ENCODE measurements at places on chromosomes 5 and 9.
A peak's percentile ranks its signal among the peaks of the same experiment; 100 is the strongest.

- no peak for DNase-seq
Measured at GRCh38 chr5:137609127-137609526, 110.0 kb upstream of the SPOCK1 start.

DNA sequence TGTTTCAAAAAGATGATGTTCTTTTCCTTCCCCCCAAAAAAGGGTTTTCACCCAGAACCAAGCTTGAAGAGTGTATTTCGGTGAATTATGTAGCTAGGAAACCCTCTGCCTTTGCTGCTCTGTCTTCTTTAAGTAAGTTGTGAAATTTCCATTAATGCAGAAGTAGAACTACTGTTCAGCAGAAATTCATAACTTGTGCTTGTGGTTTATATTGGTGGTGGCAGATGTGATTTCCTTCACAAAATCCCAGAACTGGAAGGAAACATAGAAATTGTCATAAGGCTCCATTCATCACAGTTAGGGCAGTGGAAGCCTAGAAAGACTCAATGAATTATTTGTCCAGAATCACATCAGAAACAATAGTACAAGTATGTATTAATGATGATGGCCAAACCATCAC, 42.1 kb upstream of the DAB2 start:
- no peak for DNase-seq

DNA sequence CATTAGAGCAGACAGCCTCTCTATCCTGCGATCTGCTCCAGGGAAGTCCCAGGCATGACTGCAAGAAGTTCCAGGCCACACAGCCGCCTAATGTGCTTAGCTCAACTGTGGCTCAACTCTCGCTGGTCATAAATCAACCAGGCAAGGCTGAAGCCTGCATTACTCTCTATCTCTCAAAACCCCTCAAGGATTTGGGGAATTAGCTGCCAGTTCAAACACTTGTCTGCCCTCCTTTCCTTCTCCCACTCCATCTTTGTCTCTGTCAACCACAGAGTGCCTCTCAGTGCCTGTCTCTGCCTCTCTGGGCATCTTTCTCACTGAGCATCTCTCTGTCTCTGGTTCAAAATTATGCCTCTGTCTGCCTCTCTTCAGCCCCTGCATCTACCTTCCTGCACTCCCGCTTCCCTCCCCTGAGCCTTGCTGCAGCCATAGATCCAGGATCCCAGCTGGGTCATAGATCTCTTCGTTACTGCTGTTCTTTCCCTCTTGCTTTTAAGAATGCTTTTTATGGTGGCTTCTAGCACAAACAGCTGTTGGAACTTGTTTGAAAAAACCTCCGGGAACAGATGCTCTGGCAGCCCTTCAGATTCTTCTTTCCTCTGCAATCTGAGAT, 27.9 kb upstream of the GALNT10 start:
- DNase-seq = no peak

DNA sequence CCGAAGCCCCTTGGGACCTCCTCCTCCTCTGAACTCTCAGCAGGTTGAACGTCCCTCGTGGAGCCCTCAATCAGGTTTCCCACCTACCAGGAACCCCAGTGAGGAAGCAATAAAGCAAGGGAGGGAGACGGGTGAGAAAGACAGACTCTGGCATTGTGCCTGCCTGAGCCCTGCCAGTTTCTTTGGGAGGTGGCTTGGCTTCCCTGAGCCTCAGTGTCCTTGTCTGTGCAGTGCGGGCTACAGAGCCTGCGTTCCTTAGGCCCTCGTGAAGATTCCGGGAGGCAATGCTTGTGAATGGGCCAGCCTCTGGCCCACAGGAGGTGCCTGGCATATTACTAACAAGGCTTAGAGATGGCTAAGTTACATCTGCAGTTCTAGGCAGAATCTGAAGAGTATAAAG, 11.9 kb downstream of the GTF3C5 start:
- no peak for DNase-seq

- DNase-seq = no peak
Measured at GRCh38 chr5:332843-333242, 11.3 kb downstream of the AHRR start.

- DNase-seq = no peak
Measured at GRCh38 chr9:92719028-92719647, 45.5 kb downstream of the BICD2 start.

GRCh38 chr5:6804766-6805501, 91.7 kb downstream of the TENT4A start:
- no peak for DNase-seq

GRCh38 chr9:111891910-111892499, 4.6 kb upstream of the UGCG start:
- DNase-seq = no peak

- no peak for DNase-seq
Measured at GRCh38 chr9:12670006-12670405, 23.2 kb upstream of the TYRP1 start.

DNA sequence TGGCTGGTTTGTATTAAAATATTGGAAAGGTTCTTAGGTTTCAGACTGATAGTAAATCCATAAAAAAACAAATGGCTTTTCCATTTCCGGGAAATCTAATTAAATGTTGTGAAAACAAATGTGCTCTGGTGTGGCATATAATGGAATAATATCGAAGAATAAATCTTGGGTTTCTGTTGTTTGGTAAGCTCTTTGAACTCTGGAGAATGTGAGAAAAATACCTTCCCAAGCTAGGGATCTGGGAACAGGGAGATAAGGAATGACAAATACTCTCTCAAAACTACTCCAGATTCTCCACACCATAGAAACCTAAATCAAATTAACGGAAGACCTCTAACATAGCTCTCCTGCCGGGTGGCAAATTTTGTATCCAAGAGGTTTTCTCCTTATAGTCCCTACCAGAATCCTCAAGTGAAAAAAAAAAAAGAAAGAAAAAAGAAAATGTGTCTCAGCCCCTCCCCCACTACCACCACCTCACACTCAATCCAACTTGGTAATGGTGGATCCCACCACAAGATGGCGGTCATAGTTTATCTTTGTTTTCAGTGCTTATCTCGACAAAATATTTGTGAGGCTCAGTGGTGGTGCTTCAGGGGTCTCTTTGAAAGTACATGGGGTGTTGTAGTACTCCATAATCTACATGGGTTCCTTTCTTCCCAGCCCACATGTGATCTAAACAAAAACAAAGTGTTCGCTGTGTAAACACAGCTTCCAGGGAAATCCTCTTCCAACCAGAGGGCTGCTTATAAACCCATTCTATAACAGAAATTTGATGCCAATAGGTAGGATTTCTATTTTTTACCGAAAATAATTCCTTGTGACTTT, 54.5 kb upstream of the FST start:
- DNase-seq = no peak

DNA sequence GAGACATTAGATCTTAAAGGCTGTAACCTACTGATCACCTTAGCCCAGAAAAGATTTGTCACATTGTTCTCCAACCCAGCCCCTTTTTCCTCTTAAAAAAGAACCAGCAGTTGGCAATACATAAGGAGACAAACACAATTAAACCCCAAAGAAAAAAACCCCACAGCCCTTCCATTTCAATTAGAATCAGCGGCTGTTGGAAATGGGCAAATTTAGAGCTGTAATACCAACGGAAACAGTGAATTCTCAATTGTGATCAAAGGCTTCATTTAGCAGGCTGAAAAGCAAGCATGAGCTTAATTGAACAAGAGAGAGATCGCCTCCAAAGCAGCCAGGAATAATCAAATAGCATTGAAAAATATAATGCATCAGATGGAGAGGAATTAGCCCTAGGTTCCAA, 153.6 kb downstream of the FAM114A2 start:
- no peak for DNase-seq

DNA sequence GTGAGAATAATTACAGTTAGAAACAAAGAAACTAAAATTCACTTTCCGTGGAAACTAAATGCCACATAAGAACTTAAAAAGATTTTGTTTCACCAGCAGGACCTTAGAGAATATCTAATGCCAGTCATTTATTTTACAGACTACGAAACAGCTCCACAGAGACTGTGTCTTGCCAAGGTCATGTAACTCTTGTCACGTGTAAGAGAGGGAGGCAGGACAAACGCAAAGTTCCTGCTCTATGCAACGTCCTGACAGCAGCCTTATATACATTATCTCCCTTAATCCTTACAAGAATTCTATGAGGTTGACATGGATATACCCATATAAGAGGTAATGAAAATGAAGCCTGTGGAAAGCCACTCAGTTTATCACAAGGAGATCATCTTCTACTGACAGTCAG, 39.4 kb downstream of the CTNNAL1 start:
- no peak for DNase-seq

DNA sequence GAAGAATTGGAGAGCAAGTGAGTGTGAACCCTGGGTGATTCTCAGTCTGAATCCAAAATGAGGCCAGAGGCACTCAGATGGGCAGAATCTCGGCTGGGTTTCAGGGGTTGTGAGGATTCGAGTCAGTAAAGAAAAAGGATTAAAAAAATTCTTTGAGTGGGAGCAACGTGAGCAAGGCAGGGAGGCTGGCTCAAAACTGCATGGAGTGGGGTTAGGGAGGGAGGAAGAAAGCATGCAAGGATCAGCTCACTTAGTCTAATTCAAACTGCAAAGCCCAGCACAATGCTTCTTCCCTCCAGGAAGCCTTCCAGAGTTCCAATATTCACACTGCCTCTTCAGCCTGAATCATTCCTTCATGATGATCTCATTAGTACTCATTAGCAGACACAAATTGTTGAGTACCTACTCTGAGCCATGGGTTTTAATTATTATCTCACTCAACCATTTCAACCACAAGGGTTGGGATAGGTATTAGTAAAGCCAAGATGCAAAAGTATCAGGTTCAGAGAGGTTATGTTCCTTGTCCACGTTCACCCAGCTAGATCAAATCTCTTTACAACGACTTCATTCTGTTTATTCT, 95.8 kb downstream of the BRINP1 start:
- no peak for DNase-seq

DNA sequence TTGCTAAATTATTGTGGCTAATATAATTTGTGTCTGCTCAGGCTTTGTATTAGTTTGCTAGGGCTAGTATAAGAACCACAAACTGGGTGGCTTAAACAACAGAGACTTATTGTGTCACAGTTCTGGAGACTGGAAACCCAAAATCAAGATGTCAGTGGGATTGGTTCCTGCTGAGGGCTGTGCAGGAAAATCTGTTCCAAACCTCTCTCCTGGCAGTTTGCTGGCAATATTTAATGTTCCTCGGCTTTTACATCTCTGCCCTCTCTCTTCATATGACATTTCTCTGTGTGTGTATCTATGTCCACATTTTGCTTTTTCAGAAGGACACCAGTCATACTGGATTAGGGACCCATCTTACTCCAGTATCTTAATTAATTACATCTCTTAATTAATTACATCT, 498.8 kb upstream of the CD180 start:
- DNase-seq = no peak

GRCh38 chr9:882416-882924, 41.0 kb downstream of the DMRT1 start:
- no peak for DNase-seq

- DNase-seq = no peak
Measured at GRCh38 chr5:116459301-116459700, 115.3 kb downstream of the SEMA6A start.

- peak; percentile 20 for DNase-seq
Measured at GRCh38 chr9:124450241-124450924, at the start of gene ADGRD2. Gene ADGRD2, plus strand, starts transcription at chr9:124450451. Its CDS starts 1,216 bp downstream, at chr9:124451667.

DNA sequence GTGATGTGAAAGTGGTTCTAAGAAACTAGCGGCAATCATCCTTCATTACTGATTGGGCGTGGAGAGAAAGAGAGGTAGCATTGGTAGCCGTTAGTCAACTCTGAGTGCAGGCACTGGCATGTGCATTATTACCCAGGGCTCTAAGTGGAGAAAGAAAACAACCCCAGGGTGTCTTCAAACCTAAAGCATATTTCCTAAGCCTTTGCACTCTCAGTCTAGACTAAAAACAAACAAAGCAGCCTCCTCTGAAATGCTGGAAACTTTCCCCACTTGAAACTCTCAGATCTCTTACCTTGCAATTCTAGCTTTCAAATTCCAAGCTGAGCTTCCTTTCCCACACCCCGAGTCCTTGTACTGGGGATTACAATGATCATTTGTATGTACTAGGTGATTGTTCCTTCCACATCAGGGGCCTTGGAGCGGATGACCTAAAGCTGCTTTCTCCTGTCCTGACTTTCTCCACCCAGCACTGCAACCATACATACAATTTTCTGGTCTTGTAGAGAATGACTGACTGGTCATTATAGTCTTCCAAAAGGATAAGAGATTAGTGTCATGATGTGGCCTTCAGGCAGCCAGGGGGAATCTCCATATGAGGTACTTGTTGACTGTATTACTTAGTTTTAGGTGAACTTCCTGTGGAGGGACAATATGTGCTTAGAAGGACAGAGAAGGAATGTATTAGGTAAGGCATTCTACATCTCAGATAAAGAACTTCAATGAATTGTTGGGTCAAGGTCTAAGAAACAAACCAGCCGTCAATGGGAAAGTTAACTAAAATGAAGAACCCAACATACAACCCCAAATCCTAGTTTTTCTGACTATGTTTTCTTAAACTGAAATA, 98.3 kb upstream of the CDKN2B start:
- DNase-seq = no peak

DNA sequence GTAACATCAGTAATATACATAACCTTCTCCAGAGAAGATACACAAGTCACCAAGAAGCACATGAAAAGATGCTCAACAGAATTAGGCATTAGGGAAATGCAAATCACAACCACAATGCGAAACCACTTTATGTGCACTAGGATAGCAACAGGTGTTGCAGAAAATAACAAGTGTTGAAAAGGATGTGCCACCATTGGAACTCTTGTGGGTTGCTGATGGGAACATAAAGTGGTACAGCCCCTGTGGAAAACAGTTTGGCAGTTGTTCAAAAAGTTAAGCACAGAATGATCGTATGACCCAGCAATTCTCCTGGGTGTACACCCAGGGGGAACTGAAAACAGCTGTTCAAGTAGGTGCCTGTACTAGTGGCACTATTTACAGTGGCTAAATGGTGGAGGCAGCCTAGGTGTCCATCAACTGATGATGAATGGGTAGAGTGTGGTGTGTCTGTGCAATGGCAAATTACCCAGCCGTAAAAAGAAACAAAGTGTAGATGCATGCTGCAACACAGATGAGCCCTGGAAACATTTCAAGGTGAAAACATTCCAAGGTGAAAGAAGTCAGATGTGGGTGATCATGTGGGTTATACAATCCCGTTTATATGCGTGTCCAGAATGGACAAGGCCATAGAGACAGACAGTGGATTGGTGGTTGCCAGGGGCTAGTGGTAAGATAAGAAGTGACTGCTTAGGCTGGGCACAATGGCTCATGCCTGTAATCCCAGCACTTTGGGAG, 27.2 kb downstream of the CCDC69 start:
- no peak for DNase-seq

DNA sequence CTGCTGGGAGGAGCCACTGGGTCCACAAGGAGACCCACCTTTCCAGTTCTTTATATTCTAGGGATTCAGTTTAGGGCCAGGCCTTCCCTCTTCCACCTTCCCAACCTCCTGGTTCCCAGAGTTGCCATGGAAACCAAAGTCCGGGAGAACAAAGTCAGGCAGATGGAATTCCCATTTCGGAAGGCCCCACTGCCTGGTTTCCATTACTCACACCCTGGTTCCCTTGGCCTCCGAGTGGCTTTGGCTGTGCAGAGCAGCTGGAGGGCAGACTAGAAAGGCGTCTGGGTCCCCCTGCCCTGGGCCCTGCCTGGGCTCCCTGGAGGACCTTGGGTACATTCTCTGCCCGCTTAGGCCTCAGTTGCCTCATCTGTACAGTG, 136.1 kb downstream of the RGS3 start:
- DNase-seq = no peak

- no peak for DNase-seq
Measured at GRCh38 chr9:74322661-74323314, 174.3 kb upstream of the RORB start.

- no peak for DNase-seq
Measured at GRCh38 chr5:136174021-136174659, 18.8 kb downstream of the SMIM32 start.

GRCh38 chr9:123373447-123373923, 17.5 kb downstream of the CRB2 start:
- DNase-seq = no peak

- DNase-seq = no peak
Measured at GRCh38 chr9:89637787-89638186, 33.0 kb downstream of the GADD45G start.

Data from stimulated activated CD8-positive, alpha-beta memory T cell treated with anti-CD3 and anti-CD28 coated beads, Interleukin-2, amount 100 ng/mL, for 48 hours (primary cell).